ENCODE measurements at places on chromosomes 5 and 9.

DNA sequence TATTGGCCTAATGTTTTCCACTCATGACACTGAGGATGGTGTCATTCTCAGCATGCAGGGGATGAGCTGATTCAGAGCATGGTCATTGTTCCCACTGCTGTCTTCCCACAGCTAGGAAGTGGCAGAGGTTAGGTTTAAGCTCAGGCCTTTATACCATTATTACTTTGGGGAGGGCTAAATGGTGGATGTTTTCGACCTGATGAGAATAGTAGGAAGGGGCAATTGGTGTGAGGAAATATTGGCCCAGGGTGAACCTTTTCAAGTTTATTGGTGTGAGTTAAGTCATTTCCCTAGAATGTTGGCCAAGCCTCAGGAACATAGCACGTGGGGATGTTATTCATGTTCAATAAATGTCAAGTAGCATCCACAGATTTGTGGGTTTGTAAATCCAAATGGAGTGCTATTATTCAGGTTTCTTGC is 59.6 kb downstream of the ARHGAP26 start:
- DNase-seq = no peak

DNA sequence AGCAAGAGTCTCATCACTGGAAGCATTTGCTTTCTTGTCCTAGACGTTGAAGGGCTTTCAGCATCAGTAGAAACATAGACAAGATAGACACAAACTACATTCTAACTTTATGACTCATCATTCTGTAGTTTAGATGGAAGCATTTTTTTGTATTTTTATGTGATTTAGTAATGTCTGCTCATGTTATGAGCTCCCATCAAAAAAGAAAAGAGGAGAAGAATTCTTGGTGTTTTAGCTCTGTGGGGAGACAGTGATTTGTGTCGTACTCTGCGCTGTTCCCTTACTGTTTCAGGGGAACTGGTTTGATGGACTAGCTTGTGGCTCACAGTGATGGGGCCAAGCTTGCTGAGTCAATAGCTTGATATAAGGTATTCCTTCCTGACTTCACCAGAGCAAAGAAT is 159.2 kb upstream of the WWC1 start:
- no peak for DNase-seq

DNA sequence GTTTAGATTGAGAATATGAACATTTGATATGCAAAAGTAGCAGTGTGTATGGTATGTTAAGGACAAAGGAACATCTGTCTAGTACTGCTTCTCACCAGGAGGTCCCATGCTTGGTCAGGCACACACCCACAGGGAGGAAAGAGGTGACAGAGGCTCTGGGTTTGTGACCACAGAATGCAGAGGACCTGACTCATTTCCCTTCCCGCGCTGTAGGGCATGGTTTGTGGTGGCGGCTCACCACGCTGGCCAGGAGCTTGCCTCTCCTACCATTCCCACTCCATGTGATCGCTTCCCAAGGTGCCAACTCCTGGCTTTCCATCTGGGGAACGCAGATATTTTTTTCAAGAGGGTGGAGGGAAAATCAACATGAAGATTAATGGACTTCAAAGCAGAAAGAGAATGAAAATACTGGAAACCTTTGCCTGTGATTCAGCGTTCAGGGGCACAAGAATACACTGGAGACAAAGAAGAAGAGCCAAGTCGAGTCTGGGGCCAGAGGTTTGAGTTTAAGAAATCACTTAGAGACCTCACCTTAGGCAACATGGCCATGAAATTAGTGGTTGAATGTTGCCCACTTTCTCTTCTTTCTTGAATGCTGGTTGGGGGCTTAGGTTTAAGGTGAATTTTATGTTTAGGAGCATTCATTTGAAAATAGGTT is 477.8 kb downstream of the CCDC171 start:
- DNase-seq = no peak

DNA sequence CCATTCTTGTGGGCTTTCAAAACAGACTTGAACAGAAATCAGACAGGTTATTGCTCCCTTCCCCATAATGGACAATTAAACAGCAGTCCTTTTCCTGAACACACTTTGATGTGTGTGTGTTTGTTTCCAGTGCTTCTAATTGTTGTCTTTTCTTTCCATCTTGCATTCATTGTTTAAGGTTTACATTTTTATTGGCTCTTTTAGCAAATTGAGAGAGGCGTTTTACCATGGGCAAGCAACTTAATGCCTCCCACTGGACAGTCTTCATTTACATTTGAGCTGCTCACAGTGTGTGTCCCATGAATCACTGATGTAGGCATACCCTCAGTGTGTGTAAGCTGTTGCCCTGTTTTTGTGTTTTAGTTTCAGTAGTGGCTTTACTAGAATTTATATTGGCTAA is 25.0 kb downstream of the WDR36 start:
- DNase-seq = no peak

DNA sequence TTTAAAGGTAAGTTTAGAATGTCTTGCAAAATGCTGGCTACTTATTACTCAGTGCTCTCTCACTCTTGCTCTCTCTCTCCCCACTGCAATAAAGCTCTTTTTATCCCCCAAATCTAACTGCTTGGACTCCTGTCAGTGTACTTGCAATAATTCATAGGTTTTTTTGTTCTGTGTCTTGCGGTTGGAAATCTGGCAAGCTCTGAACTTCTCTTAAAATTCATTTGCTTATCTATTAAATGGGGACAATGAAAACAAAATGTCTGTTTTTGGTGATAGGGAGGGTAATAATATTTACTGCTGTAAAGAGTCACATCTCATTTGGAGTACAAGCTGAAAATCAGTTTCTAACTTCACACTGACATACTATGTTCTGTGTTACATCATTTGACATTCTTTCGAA is 18.7 kb upstream of the OR13D1 start:
- DNase-seq = no peak

DNA sequence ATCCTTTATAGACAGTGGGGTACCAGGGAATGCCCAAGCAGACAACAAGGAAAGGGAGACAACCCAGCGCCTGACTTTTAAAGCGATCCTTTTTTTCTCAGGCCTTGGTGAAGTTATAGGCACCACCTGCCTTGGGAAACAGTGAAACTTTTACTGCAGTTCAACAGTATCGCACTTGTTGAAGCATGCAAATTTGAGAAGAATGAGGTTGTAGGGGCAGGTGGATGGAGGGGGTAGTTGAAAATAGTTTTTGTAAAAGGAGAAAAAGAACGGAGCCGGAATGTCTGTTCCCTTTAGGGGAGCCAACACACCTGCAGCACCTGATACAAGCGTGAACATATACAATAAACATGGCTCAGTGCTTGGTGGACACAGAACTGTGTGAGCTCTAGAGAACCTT is 190.2 kb upstream of the NR3C1 start:
- DNase-seq = no peak

- no peak for DNase-seq
Measured at GRCh38 chr5:2433086-2433485, 318.4 kb downstream of the IRX2 start.

DNA sequence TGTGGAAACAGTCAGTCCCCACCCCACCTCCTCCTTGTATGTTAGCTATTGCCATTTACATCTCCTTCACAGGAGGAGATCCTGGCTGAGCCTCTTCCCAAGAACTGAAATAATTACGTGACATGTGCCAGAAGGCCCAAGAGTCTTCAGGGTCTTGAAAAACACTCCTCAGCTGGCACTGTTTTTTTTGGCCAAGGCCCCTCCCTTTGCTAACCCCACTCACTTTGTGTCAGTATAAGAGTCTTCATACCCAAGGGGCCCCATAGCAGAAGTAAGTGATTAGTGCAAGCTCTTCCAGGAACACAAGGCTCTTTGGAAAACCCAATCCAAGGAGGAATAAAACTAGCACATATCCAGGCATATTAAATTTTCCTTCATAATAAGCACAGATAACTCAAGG is 5.7 kb upstream of the LARP1 start:
- no peak for DNase-seq

GRCh38 chr9:113690055-113690740 is 185.9 kb upstream of the ZNF618 start:
- no peak for DNase-seq

DNA sequence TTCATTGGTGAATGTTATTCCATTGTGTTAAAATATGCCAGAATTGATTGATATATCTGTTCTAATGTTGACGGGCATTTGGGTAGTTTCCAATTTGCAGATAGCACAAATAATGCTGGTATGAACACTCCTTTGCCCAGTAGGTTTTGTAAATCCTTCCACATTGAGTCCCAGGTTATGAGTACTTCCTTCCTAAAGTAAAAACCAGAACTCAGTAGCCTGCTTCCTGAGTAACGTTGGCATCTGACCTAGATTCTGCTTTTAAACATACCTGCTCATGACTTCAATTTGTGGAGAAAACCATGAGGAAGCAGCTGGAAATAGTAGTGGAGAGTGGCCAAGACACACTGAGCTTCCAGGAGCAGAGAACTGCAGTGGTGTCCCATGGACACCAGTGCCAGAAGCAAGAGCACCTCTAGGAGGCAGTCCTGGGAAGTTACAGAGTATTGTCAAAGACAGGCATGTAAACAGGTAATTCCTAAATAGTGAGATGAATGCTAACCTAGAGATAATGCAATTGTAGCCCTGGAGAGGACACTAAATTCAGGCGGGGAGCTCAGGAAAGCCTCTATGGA is 24.3 kb upstream of the RASGRF2 start:
- no peak for DNase-seq

DNA sequence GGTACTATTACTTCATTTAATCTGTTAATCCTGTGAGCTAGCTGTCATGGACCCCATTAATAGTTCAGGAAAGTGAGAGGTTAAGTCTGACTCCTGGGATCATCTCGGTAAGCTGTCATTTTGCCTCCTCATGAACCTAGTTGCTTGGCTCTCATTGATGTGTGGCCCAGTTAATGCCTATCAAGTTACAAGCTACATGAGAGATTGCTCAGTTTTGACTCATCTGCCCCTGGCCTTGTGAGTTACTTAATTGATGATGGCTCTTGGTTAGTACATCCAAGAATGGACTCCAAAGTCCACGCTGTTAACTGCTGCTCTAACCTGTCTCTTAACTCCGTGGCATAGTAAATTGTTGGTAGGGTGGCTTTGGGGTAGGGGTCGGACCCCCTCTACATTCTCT is 23.9 kb downstream of the LARP1 start:
- no peak for DNase-seq

DNA sequence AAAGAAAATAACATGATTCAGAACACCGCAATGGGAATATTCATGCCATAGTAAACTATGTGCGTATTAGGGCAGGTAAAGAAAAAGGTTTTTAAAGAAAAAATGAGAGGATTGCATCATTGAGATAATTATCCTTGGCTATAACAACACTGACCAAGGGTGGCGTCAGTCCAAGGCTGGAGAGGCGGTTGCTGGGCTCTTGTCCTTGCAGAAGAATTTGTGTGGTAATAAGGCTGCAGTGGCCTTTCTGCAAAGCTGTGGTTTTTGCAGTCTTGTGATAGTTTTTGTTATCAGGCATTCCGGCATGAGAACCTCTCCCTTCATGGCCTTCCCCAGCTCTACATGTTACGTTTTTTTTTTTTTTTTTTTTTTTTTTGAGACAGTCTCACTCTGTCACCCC is 14.0 kb downstream of the BOD1 start:
- no peak for DNase-seq

GRCh38 chr9:137752426-137752825 is 125.2 kb upstream of the CACNA1B start:
- DNase-seq = no peak

DNA sequence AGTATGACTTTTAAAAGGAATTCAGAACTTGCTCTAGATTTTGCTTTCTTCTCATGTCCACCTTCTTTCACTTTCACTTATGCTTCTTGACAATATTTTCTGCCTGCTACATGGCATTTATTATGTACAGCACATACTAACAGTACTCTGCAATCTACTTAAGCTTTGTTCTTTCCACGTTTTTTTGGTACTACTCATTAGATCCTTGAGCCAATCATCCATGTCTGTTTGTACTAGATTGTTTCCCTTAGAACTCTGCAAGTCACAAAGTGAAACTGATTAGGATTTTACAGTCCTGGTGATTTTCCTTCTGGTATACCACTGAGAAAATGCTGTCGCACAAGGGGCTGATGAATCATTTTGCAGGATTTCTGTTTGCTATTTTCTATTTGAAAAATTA is 78.3 kb downstream of the PARP8 start:
- no peak for DNase-seq

Data from bone marrow (tissue), 2 donors.